GM19239 (cell line): ENCODE measurements at places on chromosomes 5 and 9.

- DNase-seq = no peak
Measured at GRCh38 chr5:161095953-161096352, 243.9 kb upstream of the ATP10B start.

GRCh38 chr5:51201024-51201423 lies 182.2 kb upstream of the ISL1 start:
- no peak for DNase-seq

- no peak for DNase-seq
Measured at GRCh38 chr9:4905135-4905490, 80.0 kb upstream of the JAK2 start.

DNA sequence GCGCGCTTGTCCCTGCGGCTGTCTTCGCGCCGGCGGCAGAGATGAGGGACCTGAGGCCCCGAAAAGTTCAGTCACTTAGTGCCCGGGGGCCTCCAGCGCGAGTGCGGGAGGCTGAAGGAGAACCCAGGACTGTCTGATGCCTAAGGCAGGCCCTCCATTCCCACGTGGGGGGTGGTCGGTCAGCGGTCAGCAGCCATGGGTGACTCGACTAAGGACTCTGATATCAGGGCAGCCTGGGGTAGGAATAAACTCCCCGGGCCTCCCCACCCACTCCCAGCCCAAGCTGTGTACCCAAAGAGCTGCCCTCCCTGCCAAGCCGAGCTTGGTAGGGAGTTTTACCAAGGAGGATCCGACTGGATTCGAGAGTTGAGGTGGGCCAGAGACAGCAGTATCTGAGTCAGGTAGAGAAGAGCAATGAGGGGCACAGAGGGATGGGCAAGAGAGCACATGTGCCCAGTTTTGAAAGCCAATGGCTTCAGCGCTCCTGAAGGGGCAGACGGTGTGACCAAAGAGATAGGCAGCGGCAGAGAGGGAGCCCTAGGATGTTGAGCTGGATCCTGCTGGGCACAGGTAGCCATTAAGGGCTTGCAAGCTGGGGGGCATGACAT lies 787 bp downstream of the FGFR4 start:
- no peak for DNase-seq

GRCh38 chr5:39214912-39215709 lies 4.3 kb downstream of the FYB1 start:
- no peak for DNase-seq

DNA sequence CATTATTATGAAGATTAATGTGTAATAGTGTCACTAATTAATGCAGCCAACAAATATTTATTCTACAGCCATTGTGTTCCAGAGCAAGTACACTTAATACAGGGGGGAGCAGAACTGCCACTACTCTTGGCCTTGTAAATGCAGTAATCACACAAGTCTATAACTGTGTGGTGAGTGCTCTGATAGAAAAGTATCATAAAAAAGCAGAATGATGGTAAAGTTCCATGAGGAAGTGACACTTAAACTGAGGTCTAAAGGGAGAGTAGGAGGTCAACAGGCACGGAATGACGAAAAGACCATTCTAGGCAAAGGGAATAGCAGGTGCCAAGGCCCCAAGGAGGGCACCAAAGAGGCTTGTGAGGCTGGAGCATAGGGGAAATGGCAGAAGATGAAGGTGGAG lies 142.9 kb downstream of the OSTF1 start:
- DNase-seq = no peak

DNA sequence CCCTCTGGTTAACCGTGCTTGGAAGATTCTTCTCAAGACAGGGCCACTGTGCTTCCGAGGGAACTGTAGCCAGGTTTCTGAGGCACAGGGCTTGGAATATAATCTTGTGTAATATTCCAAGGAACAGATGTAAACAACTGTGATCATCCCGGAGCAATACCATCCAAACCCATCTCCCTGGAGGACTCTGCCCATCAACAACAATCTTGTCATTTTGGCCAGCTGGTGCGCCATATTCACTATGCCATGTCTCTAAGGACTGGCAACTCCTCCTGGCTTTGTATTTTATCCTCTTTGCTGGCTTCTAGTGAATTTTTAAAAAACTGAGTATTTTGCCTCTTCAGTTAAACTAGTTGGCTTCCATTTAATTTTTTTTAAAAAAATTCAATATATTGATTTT lies 349.3 kb downstream of the ADAMTS6 start:
- DNase-seq = no peak

DNA sequence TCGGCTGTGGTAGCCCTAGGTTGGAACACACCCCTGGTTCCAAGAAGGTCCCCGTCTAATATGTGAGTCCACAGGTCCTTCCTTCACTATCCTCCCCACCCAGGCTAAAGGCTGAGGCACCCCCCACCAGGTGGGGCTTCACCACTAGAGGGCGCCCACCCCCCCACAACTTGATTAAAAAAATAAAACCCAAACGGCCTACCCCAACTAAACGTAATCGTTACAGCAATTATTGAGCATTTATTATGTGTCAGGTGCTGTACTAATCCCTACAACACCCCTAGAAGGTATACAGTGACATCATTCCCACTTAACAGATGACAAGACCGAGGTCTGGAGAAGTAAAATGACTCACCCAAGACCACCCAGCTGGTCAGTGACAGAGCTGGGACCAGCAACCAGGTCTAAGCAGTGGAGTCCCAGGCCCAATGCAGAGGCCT lies 65.0 kb downstream of the FGF18 start:
- DNase-seq = peak; percentile 58

DNA sequence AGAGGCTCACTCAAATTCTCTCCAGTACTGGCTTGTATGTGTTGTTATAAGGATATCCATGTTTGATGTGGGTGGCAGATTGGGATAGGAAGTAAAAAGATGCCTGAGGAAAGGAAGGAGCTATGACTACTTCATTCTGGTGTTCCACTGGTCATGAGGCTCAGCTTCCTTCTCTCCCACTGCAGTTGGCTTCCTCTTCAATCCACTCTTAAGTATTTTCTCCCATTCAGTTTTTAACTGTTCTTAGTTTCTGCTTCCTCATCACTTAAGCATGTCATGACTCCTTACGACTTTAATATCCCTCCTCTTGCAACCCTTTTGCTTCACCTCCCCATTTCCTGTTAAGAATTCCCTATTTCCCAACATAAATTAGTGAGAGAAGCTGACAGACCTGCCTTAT lies 81.1 kb downstream of the PJA2 start:
- DNase-seq = no peak

GRCh38 chr5:111427762-111428161 lies 84.6 kb downstream of the STARD4 start:
- no peak for DNase-seq

DNA sequence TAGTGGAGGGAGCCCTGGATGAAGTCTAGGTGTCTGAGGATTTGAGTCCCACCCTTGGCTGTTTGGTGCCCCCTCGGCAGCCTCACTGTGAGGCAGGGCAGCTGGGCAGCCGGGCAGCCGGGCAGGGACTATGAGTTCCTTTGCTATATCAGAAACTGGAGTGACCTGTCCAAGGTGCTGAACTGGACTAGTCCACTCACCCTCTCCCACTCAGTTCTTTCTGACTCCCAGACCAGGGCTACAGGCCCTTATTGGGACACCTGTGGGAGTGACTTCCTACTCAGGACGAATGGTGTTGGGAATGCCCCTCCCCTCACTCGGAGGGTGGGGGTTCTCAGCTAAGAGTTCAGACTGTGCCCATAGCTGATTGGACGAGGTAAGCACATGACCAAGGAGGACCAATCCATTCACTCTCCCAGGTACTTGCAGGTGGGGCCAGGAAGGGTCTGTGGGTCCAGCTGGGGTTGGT lies 34.1 kb upstream of the RAPGEF1 start:
- DNase-seq = peak; percentile 38

DNA sequence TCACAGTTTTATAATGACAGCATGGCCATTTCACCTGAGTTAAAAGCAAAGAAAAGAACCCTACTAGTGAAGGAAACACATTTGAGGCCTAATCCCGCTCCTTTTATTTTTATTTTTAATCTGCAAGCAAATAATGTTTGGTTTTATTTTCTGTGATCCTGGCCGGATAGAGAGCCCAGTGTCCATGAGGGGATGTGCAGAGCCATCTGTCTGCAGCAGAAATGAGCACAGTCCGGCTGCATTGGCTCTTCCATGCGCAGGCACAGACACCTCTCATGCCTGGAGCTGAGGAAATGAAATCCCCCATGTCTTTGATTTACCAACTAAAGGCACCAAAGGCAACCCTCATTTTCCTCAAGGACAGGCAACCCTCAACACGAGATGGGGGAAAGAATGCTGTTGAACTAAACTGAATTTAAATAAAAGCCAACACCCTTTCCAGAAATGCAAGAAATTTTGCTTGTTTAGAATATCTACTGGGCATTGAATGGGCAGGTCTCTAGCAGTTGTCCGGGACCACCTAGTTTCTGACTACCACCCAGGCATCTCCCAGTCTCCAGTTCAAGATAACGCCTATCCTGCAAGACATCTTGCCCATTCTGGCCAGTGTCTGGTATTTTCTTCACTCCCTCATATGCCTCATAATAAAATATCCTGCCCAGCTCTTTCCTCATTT lies 47.9 kb upstream of the SEMA6A start:
- no peak for DNase-seq

DNA sequence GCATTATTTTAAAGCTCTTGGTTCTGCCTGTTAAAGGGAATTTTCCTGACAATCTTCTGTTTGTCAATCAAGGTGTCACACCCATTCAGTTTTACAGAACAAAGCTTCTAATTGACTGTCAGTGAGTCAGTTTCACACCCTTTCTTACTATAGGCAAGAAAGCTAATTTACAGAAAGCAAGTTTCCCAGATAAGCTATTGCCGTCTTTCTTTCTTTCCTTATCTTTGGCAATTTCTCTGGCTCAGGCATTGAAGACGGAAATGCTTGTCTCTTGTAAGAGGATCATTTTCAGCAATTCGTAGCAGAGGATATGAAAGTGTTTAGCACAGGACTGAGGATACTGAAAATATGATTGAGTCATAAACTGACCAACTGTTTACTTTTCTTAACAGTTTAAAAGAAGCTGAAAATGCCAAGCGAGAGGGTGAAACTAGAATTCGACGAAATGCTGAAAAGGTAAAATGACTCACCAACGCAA lies 27.0 kb downstream of the SPINK5 start:
- no peak for DNase-seq

- DNase-seq = no peak
Measured at GRCh38 chr5:138890644-138891043, 15.5 kb upstream of the LRRTM2 start.

DNA sequence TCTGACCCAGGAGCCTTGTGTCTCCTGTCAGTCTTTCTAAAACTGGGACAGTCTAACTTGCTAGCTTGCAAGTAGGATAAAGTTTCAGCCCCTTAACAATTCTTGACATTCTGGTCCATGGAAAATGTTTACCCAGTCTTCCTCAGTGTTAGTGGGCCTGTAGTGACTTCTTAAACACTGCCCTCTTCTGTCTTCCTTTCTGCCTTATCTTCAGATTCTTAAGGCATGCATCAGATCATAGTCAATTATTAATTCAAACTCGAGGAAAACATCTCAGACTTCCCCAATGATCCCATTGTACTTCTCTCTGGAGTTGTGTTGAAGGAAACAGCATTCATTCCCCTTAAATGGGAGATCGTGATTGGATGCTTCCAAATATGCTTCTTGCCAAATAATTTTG lies 1199.8 kb downstream of the DTWD2 start:
- no peak for DNase-seq

DNA sequence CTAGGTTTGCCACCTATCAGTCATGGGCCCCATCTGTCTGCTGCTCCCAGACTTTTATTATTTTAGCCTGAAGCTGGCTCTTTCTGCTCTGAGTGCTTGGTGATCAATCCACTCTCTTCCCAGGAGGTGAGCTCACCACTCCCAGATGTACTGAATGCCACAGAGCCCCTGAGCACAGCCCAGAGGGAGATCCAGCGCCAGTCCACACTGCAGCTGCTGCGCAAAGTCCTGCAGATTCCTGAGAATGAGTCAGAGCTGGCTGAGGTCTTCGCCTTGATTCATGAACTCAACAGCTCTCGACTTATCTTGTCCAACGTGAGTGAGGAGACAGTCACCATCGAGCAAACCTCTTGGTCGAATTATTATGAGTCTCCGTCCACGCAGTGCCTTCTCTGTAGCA lies 36.0 kb downstream of the HMGXB3 start:
- no peak for DNase-seq

GRCh38 chr5:24606971-24607370 lies 37.8 kb downstream of the CDH10 start:
- DNase-seq = no peak

- no peak for DNase-seq
Measured at GRCh38 chr5:139043157-139043905, 154.8 kb downstream of the SIL1 start.

- DNase-seq = no peak
Measured at GRCh38 chr5:122181863-122182262, 52.5 kb downstream of the ZNF474 start.

- no peak for DNase-seq
Measured at GRCh38 chr5:78562714-78563330, 85.8 kb downstream of the LHFPL2 start.

- DNase-seq = no peak
Measured at GRCh38 chr5:158305861-158306260, 446.9 kb upstream of the CLINT1 start.

DNA sequence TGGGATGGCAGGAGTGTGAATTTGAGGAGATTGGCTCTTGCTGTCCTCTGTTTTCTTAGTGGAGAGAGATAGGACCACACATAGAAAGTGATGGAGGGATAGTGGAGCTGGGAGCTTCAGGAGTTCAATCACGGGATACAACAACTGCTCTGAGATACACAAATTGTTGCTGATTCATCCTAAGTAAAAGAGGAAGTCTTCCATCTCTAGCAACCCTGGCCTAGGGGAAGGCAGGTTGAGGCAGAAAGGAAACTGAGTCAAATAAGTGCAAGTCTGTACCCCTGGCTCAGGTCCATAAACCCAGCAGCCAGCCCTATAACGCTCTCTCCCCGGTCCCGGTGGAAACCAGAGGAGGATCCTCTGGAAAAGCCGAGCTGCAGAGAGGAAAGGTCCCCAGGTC lies 97.7 kb downstream of the ADCY2 start:
- no peak for DNase-seq

GRCh38 chr5:132592521-132592920 lies 35.7 kb downstream of the RAD50 start:
- no peak for DNase-seq
